ENCODE measurements at places on chromosomes 4 and X.
A peak's percentile ranks its signal among the peaks of the same experiment; 100 is the strongest.

DNA sequence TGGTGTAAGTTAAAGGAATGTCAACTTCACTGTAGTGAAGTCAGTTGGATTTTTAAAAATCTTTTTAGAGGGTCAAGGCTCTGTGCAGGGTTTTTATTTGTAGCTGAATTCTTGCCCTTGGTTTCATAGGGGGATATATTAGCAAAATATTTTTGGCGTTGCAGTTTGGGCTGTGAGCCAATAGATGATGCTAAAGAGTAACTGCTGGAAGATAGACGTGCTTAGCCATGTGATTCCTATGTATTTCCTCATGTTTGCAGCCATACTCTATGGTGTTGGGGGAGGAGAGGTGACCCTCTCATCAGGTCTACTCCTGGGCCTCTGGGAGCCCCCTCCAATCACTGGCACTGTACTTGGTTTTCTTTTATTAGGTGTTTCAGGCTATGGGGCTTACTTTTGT lies 246.7 kb upstream of the ARHGAP24 start:
- no peak for DNase-seq

GRCh38 chr4:131288441-131288840 lies 1860.7 kb upstream of the PCDH10 start:
- no peak for DNase-seq

DNA sequence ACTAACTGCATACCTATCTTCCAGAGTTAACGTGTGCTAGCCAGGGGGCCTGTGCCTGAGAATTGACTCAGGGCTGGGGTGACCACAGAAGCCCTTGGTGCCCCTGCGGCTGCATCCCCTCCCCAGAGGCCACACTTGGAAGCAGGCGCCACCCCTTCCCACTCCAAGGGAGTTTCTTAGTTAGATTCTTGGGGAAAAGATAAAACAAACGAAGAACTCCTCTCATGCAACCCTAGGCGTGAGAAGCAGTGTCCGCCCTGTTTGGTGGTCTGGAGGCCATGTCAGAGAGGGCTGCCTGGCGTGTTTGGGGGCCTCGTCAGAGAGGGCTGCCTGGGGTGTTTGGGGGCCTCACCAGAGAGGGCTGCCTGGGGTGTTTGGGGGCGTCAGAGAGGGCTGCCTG lies 50.3 kb upstream of the HGFAC start:
- no peak for DNase-seq

- DNase-seq: no peak
These were observed 55.7 kb downstream of the GRID2 start for GRCh38 chr4:92359491-92359890.

DNA sequence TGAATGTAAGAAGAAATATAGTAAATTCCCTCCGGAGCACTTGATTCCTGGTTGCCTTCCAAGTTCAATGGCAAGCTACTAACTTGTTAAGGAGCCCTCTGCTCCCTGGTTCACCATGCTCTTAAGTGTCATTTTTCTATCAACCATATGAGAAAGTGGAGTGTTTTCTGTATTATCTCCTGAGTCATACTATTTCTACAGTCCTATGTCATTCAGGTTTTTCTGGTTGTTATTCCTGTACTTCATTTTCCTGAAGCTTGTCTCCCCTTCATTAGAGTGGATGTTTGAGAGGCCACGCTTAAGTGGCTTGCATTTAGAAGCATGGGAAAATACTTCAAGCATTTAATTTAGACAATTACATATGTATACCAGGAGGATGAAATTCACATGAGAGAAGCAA lies 14.7 kb upstream of the EPGN start:
- DNase-seq: no peak

DNA sequence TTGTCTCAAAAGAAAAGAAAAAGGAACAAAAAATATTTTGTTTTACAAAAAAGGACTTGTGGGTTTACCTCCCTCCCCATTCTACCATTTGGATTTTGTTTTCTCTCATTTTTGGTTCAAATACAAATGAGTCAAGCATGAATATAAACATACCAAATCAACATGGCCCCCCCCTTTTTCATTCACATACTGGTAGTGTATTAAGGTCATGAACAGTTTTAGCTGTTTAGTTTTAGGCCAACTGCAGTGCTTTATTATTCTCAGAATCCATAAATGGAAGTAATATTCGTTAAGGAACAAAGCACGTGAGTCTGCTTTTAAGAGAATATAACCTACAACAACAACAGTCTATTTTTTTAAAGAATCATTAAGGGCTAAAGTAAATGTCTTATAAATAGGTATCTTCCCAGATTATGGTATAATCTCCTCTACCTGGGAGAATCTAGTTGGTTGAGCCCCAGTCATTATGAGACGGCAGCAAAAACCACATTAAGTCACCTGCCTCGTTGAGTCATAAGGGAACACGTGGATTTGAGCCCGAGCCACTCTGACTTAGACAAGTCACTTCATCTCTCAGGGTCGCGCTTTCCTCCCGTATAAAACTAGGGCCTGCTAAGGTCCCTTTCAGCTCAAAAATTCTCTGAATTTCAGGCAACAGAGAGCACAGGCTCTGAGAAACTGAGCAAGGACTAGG lies 26.7 kb downstream of the BCLAF3 start:
- DNase-seq: peak; percentile 77

DNA sequence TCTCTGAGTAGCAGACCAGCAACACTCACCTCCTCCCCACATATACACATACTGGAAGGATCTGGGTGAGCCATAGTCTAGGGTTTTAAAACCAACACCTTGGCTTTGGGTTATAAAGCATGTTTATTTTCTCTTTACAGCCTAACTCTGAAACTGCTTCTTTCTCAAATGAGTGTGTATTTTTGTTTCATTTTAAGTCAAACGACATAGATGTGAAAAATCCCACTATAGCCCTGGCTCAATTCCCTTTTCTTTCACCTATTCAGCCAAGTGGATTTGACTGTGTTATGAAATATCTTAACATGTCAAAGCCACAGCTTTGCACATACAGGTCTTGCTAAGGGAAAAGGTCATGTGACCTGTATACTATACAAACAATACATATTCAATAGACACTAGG lies 13.8 kb downstream of the NEXMIF start:
- no peak for DNase-seq

GRCh38 chr4:168917138-168917779 lies 92.8 kb downstream of the CBR4 start:
- peak; percentile 42 for DNase-seq

DNA sequence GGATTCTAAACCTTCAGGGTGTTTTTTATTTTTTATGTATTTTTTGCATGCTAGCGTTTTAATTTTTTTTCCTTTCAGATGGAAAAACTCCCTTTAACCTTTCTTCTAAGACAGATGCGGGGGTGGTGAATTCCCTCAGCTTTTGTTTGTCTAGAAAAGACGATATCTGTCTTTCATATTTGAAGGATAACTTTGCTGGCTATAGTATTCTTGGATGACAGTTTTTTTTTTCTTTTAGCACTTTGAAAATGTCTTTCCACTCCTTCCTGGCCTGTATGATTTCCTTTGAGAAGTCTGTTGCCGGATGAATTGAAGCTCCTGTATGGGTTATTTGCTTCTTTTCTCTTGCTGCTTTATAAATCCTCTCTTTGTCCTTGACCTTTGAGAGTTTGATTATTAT lies 26.6 kb downstream of the PSAPL1 start:
- DNase-seq: no peak

DNA sequence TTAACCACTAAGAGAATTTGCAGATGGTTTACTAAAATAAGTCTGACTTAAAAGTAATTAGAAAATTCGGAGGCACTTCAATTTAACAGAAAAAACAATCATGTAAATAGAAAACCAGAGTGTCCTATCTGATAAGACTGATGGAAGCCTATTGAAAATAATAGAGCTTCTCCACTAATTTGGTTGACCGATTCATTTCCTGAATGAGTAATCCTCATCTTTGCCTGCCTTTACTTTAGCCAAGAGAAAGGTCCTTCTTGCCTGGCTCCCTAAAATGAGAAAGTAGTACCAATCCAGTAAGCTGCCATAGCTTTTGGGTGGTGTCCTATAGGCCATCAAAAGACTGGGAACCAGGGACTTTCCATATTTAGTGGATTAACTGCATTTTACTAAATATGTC lies 48.4 kb downstream of the KCNIP4 start:
- DNase-seq: no peak

DNA sequence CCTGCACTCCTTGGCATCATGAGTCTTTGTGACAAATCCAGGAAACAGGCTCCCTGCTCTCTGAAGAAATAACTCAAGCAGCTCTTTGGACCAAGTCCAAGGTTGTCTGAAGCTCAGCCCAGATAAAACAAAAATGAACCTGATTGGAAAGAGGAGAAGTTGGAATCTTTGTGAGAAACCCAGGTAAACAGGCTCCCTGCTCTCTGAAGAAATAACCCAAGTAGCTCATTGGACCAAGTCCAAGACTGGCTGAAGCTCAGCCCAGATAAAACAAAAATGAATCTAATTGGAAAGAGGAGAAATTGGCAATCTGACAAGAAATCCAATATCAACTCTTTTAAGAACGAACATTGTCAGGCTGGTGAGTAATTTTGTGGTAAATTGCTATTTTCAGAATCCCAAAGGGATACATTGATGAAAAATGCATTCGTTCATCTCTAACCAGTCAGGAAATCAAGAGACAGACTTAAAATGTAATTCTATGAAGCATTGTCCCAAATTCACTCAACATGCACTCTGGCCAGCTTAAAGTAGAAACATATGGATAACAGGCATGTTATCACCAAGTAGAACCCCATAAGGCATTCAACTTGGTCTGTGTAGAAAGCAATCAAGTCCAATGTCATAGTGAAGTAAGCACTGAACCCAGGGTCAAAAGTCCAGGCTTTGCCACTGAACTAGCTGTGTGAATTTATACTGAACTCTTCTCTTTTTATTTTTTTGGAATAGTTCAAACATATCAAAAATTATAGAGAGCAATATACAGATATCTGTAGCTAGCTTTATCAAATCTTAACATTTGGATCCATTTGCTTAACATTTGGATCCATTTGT lies 16.8 kb upstream of the NFXL1 start:
- DNase-seq: no peak

- no peak for DNase-seq
These were observed 718.1 kb downstream of the SMARCA1 start for GRCh38 chrX:128805236-128805635.

DNA sequence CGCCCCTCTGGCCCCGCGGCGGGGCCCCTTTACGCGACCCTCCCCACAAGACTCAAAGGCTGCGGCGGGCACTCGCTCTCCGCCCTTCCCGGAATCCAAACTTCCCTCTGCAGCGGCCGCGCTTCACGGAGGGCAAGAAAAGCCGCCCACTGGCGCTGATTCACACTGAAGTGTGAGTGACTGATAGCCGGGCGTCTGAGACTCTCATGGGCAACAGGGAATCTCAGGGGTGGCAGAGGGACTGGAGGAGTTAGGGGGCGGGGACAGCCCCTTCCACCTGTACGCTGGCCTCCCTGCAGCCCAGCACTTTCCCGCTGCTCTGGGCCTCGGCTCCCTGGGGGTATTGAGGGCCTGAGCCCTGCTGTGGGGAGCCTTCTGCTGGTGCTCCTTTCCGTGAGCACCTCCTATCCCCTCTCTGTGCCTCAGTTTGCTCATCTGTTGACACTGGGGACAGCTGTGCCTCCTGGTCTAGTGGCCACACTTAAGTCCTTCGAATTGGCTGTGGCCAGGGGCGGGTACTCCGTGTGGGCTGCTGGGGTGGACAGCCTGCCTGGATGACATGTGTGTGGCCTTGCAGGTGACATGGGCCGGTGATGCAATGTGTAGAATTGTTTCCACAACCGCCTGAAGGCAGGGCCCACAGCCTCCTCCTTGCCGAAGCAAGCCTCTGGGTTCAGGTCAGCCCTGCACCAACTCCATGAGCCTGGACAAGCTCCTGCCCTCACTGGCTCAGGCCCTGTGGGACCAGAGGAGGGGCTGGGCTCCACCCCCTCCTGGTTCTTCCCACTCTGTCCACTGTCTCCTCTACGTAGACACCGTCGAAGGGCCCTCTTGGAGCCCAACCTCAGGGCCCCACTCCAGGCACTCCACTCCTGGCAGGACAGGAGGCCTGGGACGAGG lies 951 bp downstream of the SH3BP2 start:
- DNase-seq: no peak

DNA sequence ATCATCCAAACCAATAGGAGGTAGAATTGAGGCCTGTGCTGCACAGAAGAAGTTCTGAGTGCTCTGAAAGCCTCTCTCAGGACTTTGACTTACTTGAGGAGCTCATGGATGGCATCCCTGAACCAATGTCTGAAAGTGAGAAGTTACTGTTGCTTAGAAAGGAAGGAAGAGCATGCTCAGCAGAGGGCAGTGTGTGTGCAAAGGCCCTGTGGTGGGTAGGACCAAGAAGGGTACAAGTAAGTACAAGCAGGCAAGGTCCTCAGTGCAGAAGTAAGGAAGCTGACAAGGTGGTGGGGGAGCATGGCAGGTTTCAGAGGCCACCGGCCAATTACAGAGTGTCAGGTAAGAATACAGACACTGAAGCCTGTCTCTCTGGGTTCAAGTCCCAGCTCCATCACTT lies 31.4 kb upstream of the LGI2 start:
- no peak for DNase-seq

DNA sequence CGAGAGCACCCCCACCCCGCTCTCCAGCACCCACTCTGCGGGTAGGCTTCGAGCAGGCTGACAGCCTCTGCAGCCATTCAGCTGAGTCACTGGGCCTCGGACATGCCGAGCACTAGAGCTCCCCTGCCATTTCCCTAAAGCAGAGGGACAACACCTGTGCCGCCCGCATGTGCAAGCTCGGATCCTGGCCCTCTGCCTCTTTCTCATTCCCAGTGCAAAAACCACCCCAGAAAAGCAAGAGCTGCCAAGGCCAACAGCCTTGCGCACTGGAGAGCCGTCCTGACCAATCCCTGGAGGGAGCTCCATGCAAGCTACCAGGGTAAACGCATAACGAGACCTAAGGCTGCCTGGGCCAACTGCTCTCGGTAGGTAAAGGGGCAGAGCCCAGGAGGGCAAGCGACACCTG lies 5.3 kb downstream of the HCFC1 start:
- DNase-seq: no peak

GRCh38 chr4:40473578-40474388 lies 138.7 kb downstream of the CHRNA9 start:
- DNase-seq: no peak

GRCh38 chr4:76233967-76234678 lies 17.4 kb upstream of the FAM47E start:
- no peak for DNase-seq

GRCh38 chrX:54495814-54496516 lies at the start of gene FGD1:
FGD1 (minus strand) TSS chrX:54496234; CDS start chrX:54495432, 802 bp downstream.
- DNase-seq: peak; percentile 27

GRCh38 chrX:112025753-112026152 lies 56.8 kb downstream of the TRPC5 start:
- DNase-seq: no peak

- no peak for DNase-seq
These were observed 80.9 kb downstream of the FNIP2 start for GRCh38 chr4:158849681-158850080.

- no peak for DNase-seq
These were observed 163.9 kb upstream of the SLC7A11 start for GRCh38 chr4:138405934-138406567.

DNA sequence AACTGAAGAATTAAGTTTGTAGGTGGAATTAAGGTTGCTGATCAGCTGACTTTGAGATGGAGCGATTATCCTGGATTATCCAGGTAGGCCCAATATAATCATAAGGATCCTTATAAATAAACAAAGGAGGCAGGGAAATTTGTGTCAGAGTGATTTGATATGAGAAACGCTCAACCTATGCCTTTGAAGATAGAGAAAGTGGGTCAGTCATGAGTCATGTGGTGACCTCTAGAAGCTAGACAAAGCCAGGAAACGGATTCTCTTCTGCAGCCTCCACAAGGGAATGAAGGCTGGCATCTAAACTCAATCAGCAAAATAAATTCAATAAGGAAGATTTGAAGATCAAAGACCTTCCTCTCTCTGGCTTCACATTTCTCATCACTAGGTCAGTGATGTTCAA lies 41.5 kb upstream of the SMIM10 start:
- DNase-seq: no peak
